Small intestine (tissue), 16 donors: ENCODE measurements at places on chromosomes 12 and 14.

DNA sequence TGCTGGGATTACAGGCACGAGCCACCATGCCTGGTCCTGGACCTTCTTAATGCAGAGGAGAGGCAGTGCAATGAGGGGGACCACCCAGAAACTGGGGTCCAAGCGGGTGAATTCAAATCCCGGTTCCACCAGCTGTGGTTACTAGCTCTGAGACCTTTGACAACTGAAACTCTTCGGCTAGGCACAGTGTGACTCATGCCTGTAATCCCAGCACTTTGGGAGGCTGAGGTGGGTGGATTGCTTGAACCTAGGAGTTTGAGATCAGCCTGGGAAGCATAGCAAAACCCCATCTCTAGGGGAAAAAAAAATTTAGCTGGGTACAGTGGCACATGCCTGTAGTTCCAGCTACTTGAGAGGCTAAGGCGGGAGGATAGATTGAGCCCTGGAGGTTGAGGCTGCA, 5.0 kb upstream of the CD4 start:
- no peak for DNase-seq

DNA sequence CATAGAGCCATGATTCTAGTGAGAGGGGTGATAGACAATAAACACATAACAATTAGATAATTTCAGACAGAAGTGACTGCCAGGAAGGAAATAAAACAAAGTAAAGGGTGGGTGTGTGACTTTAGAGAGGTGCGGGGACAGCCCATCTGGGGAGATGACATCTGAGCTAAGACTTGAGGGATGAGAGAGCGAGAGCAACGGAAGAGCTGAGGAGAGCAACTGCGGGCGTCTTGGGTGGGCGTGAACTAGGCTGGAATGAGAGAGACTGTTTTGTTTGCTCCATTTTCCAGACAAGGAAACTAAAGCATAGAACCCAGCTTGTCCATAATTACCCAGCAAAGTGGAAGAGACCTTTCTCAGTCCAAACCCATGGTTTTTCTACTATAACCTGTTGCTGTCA, 25.3 kb downstream of the NRXN3 start:
- DNase-seq = no peak

DNA sequence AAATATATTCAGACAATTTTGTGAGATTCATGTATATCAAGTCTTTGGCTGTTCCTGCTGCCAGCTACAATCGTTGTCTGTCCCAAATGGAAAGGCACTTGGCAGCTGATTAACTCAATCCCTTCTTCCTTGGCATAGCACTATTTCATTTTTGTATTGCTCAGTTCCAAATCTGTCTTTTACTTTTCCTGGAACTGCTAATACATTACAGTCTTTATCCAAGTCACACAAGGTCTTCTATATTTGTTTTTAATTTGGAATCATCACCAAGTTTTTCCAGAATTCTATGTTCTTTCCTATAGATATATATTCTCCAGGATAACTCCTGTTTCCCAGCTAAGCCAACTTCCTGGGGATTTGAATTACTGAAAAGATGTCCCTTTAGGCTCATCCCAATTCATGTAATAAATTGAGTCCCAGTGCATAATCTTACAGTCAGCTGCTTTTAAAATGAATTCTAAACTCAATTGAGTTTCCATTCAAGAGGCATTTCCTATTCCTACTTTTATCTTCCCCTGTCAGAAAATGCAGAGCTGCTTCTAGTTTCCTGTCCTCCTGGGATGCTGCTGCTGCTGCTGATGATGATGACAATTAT, 45.9 kb downstream of the DYRK2 start:
- no peak for DNase-seq

GRCh38 chr14:31127690-31128089, 79.9 kb downstream of the HECTD1 start:
- peak; percentile 49 for DNase-seq

DNA sequence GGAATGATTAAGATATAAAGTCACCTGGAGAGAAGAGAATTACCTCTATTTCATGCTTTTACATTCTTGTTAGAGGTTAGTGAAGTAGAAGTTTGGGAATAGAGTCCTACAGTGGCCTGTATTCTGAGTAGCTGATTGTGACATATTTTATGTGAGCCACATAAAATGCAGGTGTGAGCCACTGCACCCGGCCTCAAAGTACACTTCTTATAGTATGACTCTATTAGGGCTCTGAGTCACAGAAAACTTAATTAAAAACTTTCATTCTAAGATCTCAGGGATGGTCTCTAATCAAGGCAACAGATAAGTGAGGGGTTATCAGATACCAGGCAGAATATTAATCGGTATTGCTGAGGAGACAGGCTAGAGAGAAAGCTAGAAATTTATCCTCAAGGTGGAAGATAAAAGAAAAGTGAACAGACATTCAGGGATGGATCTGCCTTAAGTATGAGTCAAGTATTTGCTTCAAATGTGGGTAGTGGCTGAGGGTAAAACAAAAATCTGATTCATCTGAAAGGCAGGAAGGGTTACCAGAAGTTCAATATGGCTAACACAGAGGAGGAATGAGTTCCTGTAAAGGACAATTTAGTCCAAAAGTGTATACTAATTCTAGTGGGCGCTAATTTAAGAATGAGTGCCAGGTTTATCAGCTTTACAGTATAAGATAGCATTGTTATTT, 5.5 kb upstream of the G2E3 start:
- peak; percentile 69 for DNase-seq

- DNase-seq = peak; percentile 6
Measured at GRCh38 chr12:18158774-18159557, 69.0 kb upstream of the RERGL start.
